ENCODE measurements at places on chromosomes 2 and 18.

- no peak for DNase-seq
Observed at GRCh38 chr2:17271416-17271815, 246.8 kb downstream of the RAD51AP2 start.

GRCh38 chr2:29011418-29012060, 30.4 kb downstream of the TOGARAM2 start:
- no peak for DNase-seq

- DNase-seq, result no peak
Observed at GRCh38 chr2:44098050-44098449, 70.6 kb upstream of the PPM1B start.

DNA sequence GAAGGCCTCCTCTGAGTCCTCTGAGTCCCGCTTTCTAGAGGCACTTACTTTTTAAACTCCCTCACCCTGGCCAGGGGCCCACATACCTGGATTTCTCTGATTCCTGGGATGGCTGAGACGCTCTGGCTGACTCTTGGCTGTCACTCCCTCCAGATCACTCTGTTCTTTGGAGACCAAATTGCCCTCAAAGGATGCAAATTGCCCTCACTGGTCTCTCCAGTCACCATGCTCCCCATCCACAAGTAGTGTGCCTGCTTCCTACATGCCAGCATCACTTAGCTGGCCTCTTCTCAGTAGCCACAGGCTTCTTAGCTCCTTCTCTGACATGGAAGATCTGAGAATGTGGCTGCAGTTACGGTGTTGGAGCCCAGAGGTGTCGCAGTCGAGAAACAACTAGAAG, 41.3 kb upstream of the CCDC68 start:
- DNase-seq, result no peak

- no peak for DNase-seq
Observed at GRCh38 chr2:216436383-216436782, 24.1 kb downstream of the SMARCAL1 start.

GRCh38 chr2:217980591-217980990, 22.2 kb downstream of the TNS1 start:
- DNase-seq, result no peak

DNA sequence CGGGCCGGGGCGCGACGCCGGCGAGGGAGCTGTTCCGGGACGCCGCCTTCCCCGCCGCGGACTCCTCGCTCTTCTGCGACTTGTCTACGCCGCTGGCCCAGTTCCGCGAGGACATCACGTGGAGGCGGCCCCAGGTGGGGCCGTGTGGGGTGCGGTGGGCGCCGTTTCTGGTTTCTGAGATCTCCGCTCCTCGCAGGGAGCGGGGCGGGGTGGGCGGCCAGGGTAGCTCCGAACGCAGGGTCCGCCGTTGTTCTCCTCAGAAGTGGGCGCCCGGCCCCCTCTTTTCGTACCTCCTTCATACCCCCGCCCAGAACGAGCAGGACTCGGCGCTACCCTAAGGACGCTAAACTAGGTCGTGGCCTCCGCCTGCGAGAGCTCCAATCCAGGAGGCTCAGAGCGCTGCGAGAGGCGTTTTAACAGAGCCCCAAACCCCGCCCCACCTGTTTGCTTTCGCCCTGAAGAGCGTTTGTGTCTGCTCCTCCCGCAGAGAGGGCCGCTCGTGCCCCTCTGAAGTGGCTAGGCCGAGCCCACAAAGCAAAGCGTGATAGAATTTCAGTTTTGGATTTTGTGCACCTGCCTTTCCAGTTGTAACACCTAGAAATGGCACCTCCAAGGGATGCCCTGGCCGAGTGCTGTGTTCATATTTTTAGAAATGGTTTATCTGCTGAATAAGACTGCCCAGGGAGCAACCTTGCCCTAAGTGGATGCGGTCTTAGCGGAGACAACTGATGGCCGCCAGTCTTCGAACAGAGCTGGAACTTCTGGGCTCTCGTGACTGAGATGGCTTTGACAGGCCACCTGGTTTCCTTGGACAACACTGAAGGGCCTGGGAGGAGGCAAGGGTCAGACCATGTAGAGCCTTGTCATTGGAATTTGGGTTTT, 626 bp downstream of the CAPN10 start:
- DNase-seq, result no peak

DNA sequence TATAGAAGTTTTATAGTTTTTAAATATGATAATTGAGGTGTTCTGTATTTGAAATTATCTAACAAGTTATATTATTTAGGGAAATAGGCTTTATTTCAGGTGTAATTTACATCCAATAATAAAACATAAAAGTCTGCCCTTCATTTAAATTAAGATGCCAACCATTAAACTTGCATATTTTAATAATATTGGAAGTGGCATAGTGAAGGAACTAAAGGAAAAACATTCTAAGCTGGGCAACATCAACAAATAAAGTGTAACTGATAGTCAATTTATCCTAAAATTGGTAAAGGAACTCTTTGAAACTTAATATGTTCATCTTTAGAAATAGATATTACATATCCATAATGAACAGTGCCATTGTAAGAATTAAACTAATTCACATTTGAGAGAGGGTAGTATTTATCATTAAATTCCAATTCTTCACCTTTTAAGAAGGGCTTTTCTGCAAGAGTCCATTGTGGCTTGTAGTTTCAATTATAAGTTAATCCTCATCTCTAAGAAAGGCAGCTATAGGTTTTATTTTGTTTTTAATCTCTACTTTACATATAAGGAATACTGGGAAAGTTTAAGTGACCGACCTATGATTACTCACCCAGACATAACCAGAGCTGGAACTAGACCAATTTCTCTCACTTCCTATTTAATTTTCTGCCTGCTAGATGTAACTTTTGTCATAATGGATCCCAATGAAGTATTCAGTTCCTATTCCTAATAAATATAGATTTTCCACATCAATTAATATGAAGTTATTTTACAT, 401.6 kb downstream of the XIRP2 start:
- no peak for DNase-seq

- no peak for DNase-seq
Observed at GRCh38 chr2:39017334-39017733, 103.5 kb downstream of the SOS1 start.

DNA sequence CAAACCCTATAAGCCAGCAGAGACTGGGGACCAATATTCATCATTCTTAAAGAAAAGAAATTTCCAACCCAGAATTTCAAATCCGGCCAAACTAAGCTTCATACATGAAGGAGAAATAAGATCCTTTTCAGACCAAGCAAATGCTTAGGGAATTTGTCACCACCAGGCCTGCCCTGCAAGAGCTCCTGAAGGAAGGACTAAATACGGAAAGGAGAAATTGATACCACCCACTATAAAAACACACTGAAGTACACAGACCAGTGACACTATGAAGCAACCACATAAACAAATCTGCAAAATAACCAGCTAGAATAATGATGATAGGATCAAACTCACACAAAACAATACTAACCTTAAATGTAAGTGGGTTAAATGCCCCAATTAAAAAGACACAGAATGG, 22.4 kb downstream of the NPHP1 start:
- DNase-seq, result no peak

DNA sequence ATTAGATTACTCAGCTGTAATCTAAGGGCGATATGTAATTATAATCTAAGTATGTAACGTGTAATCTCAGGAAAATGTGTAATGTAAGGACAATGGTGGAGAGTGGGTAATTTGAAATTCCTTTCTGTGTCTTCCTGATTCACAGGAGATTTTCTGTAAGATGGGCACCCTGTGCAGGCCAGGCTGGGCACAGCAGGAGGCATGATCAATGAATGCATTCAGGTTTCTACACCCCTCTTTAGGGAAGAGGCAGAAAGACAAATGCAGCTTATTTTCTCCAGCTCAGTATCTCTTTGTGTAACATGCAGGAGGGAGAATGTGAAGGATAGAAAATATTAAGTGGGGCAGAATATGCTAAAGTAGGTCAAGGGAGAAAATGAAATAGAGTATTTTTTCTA, 320.1 kb downstream of the PIK3C3 start:
- no peak for DNase-seq

GRCh38 chr2:58039170-58039611, 7.4 kb upstream of the VRK2 start:
- DNase-seq, result no peak

- no peak for DNase-seq
Observed at GRCh38 chr2:9703701-9704221, 73.0 kb upstream of the YWHAQ start.

- no peak for DNase-seq
Observed at GRCh38 chr2:236309669-236310029, 45.4 kb upstream of the ASB18 start.

DNA sequence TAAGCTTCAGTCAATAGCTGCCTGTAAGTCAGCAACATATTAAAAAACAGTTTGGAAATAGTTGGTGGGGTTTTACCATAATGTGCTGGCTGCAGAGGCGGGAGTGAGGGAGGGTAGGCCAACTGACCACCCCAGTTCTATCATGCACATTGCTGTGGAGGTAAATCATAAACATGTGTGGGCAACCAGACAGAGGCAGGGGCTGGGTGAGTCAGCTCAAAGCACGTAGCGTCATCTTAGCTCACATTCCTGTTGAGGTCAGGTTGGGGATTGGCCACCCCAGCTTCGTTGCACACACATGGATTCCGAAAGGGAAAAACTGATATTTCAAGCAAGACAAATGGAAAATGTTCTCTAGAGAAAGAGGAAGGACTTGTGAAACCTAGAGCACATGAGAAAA, 19.5 kb downstream of the GPR45 start:
- DNase-seq, result no peak

DNA sequence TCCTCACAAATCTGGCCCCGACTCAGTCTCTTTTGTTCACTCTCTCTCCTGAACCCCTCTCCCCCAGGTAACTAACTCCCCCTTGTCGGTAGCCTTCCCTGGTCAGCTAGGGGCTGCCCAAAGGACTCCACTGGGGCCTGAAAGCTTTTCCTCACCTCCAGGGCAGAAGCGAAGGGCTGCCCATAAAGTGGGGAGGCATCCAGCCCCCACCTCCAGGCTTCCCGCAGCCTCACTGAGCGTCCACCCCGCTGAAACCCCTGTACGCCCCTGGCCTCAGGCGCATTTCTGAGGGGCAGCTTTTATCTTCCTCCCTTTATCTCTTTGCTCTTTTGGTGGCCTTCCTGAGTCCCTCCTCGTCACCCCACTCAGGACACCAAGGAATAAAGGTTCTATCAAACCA, 249.3 kb downstream of the CYP26B1 start:
- DNase-seq, result no peak

GRCh38 chr18:9814431-9814830, 71.3 kb upstream of the TXNDC2 start:
- DNase-seq, result no peak

- DNase-seq, result no peak
Observed at GRCh38 chr18:21183670-21184069, 58.4 kb upstream of the GREB1L start.

GRCh38 chr2:220152281-220152935, 525.0 kb downstream of the SLC4A3 start:
- no peak for DNase-seq

DNA sequence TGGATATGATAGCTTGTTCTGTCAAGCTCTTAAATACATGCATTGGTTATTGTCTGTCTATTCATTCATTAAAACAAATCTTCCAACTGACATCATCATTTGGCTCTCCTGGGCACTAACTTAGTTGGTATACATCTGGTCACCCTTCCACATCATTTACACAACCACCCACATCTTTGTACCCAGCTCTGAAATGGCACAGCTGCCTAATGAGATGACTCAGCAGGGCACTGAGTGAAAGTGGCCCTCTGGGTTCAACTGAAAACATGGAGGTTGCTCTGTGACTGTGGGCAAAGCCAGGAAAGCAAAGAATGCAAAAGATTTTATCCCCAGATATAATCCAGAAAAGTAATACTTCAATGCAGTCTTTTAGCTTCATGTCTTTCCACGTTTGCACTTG, 234.0 kb upstream of the MAP2 start:
- no peak for DNase-seq

GRCh38 chr2:63842149-63843061, 709 bp downstream of the UGP2 start:
- DNase-seq, result no peak

GRCh38 chr2:144165599-144166250, 354.2 kb downstream of the ZEB2 start:
- no peak for DNase-seq

DNA sequence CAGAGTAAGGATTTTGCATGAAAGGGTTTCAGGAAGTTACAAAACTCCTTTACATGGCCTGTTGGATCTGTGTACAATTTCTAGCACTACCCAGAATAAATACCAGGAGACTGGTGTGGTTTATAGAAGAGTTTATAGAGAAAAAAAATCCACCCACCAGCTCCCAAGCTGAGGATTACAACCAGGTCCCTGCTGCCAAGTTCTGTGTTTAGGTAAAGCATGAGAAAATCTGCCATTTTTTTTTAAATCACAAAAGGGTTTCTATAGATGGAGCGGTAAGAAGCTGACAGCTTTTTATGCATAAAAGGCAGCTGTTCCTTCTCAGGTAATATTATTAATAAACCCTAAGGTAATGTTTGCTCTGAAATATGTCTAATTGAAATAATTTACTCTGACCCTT, 545.4 kb upstream of the ZEB2 start:
- DNase-seq, result no peak

DNA sequence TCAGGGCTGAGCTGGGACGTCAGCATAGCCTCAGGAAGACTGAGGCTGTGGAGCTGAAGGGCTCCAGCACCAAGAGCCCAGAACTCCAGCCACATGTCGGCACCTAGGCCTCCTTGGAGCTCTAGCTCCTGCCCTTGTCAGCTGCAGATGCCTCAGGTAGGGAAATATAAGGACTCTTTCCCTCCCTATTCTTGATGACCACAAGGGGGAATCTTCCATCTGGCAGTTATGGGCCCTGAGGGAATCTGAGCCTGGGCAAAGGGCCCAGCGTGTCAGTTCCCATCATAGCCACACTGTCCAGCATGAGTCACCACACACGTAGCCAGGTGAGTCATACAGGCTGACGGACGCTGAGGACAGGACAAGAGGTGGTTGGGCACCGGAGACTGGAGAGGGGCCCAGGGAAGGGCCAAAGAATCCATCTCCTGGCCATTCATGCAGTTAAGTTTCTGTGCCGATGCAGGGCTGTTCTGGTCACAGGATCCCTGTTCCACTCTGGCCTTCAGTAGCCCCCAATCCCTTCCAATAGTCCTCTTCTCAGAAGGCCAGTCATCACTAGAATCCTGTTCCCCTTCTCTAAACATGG, 1.8 kb downstream of the MPV17 start:
- no peak for DNase-seq

GRCh38 chr18:73959352-73959751, 188.3 kb downstream of the FBXO15 start:
- no peak for DNase-seq

GRCh38 chr2:241091201-241091600, 10.9 kb downstream of the MTERF4 start:
- no peak for DNase-seq

GRCh38 chr2:142682528-142682927, 194.9 kb upstream of the KYNU start:
- DNase-seq, result no peak

DNA sequence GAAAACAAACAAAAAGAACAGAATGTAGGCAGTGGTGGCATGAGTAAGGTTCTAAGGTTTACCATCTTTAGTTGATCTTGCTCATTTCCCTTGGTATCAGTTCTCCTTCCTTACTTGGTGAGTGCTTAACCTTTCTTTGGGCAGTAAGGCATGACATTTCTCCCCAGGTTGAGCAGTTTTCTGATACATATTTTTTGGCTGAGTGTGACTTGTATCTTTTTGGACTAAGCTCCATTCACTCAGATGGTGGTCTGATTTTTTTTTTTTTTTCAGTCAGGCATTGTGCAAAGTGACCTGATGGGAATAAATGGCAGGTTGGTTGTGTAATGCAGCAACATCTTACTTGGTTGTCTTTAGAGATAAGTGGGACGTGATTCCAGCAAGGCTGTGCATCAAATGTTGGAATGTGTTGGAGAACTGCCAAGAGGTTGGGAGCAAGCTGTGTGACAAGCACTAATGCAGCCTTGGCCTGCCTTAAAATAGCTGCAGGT, 15.1 kb downstream of the SPTBN1 start:
- no peak for DNase-seq

GRCh38 chr18:12334366-12334808, 26.3 kb downstream of the TUBB6 start:
- DNase-seq, result no peak

Measured in esophagus squamous epithelium (tissue), 5 donors.